Aortic smooth muscle cell (primary cell): ENCODE measurements at places on chromosomes 4 and X. TPM values are rescaled to one million over a fixed set of nuclear protein-coding genes. Genes with fewer than 3 reads are reported as not detected.

GALNTL6 gene
- 0.06 TPM in 1 of 2 replicates, not detected in the other for total RNA-seq

ARHGAP36 gene
- total RNA-seq, result not detected in 2 replicates

SLC25A5 gene
- total RNA-seq, result 142 and 156 TPM in 2 replicates

NALF2 gene
- total RNA-seq, result not detected in 2 replicates

PLS3 gene
- 647 and 974 TPM in 2 replicates for total RNA-seq

OPRPN gene
- total RNA-seq, result not detected in 2 replicates

SPANXC gene
- total RNA-seq, result not detected in 2 replicates

MID1 gene
- 10.7 and 15.2 TPM in 2 replicates for total RNA-seq

SORCS2 gene
- total RNA-seq, result under 0.01 and 0.40 TPM in 2 replicates

MXRA5 gene
- 0.12 and 0.13 TPM in 2 replicates for total RNA-seq

AADAT gene
- 2.7 and 3.3 TPM in 2 replicates for total RNA-seq

PIM2 gene
- total RNA-seq, result 2.7 and 3.3 TPM in 2 replicates

CXorf49 gene
- not detected in 2 replicates for total RNA-seq

NWD2 gene
- total RNA-seq, result not detected in 2 replicates

ACE2 gene
- 0.12 and 0.40 TPM in 2 replicates for total RNA-seq

ANXA10 gene
- total RNA-seq, result 6.5 and 15.9 TPM in 2 replicates

HMX1 gene
- total RNA-seq, result not detected in 2 replicates

BTK gene
- not detected in 2 replicates for total RNA-seq

PLP1 gene
- 0.12 TPM in 1 of 2 replicates, not detected in the other for total RNA-seq

TAF1 gene
- 47.4 and 52.0 TPM in 2 replicates for total RNA-seq

C4orf36 gene
- 0.26 and 0.31 TPM in 2 replicates for total RNA-seq

SOD3 gene
- total RNA-seq, result 129 and 136 TPM in 2 replicates

ABCG2 gene
- total RNA-seq, result 1.7 and 1.8 TPM in 2 replicates

STATH gene
- total RNA-seq, result not detected in 2 replicates

MAGEB10 gene
- not detected in 2 replicates for total RNA-seq

ZAR1 gene
- 0.06 TPM in 1 of 2 replicates, not detected in the other for total RNA-seq

ETDC gene
- total RNA-seq, result not detected in 2 replicates

OTC gene
- not detected in 2 replicates for total RNA-seq

NOCT gene
- 16.3 and 19.3 TPM in 2 replicates for total RNA-seq

TEX13C gene
- not detected in 2 replicates for total RNA-seq

ENPP6 gene
- total RNA-seq, result not detected in 2 replicates

GRIA2 gene
- total RNA-seq, result 0.25 TPM in 1 of 2 replicates, not detected in the other

ANXA3 gene
- total RNA-seq, result 5.0 and 5.5 TPM in 2 replicates

FAM114A1 gene
- total RNA-seq, result 416 and 446 TPM in 2 replicates

LRAT gene
- total RNA-seq, result not detected in 2 replicates

ALB gene
- 0.50 TPM in 1 of 2 replicates, not detected in the other for total RNA-seq

SPANXA2 gene
- not detected in 2 replicates for total RNA-seq

KLHL34 gene
- total RNA-seq, result not detected in 2 replicates

UGT8 gene
- 0.06 TPM in 1 of 2 replicates, not detected in the other for total RNA-seq

ARMCX4 gene
- 3.7 and 4.4 TPM in 2 replicates for total RNA-seq

ASB9 gene
- total RNA-seq, result 1.6 and 2.6 TPM in 2 replicates

PUDP gene
- 2.8 and 4.4 TPM in 2 replicates for total RNA-seq

P2RY4 gene
- 0.19 TPM in 1 of 2 replicates, not detected in the other for total RNA-seq

NAP1L5 gene
- 11.6 and 15.1 TPM in 2 replicates for total RNA-seq

ZMAT1 gene
- 1.3 and 1.7 TPM in 2 replicates for total RNA-seq

PPEF2 gene
- total RNA-seq, result not detected in 2 replicates

CD40LG gene
- not detected in 2 replicates for total RNA-seq

STIM2 gene
- 11.0 and 16.4 TPM in 2 replicates for total RNA-seq

TMSB15C gene
- 1.3 and 1.6 TPM in 2 replicates for total RNA-seq

TMEM154 gene
- total RNA-seq, result 0.25 and 0.26 TPM in 2 replicates
